ENCODE measurements at places on chromosomes 4 and X. TPM values are rescaled to one million over a fixed set of nuclear protein-coding genes. Genes with fewer than 3 reads are reported as not detected.

Gene KLB
- 0.08 TPM for total RNA-seq

Gene RAP1GDS1
- 23.8 TPM for total RNA-seq

Gene EVC
- total RNA-seq = 7.7 TPM

Gene USP38
- total RNA-seq = 7.0 TPM

Gene GLRA2
- total RNA-seq = not detected

Gene UCP1
- total RNA-seq = not detected

Gene POLN
- total RNA-seq = 1.8 TPM

Gene ZNF630
- total RNA-seq = 0.27 TPM

Gene GAK
- 54.2 TPM for total RNA-seq

Gene FGG
- total RNA-seq = 9.9 TPM

Gene NXF3
- not detected for total RNA-seq

Gene HTN3
- total RNA-seq = not detected

Gene DACH2
- total RNA-seq = not detected

Gene RTL5
- total RNA-seq = 2.3 TPM

Gene MTMR8
- 0.53 TPM for total RNA-seq

Gene RENBP
- 0.19 TPM for total RNA-seq

Gene FAAH2
- 0.13 TPM for total RNA-seq

Gene ATG4A
- 7.8 TPM for total RNA-seq

Gene CSAG2
- not detected for total RNA-seq

Gene GIMD1
- not detected for total RNA-seq

Gene EMCN
- total RNA-seq = not detected

Gene RADX
- 0.12 TPM for total RNA-seq

All from A549 treated with Mapracorat at 1 μM for 4 hours (cell line).